ENCODE measurements at places on chromosomes 16 and 17.

DNA sequence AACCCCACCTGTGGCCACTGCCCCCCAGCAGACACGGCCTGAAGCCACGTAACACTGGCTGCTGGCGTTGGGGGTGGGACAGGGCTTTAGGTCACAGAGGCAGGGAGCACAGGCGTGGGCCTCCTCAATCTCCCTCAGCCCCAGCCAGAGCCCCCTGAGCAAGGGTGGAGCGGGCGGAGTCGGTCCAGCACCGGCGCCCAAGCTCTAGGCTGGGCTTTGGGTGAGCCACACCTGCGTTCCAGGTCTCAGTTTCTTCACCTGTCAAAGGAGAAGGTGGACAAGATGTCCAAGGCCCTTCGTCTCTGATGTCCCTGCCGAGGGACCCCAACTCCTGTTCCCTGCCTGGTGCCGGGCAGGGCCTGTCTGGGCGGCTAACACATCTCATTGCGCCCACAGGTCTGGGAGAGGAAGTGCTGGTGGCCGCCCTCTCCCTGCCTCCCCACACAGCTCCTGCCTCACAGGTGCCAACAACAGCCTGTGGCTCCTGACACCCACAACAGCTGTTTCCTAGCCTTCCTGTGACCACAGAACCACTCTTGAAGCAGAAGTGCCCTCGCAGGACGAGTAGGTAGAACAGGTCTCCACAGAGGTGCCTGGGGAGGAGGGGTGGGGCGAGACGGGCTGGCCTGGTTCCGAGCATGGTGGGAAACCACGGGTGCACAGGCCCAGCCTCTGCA lies 12.0 kb downstream of the FAM83G start:
- no peak for DNase-seq

GRCh38 chr16:86876499-86876898 lies 298.1 kb downstream of the FOXL1 start:
- DNase-seq: no peak

DNA sequence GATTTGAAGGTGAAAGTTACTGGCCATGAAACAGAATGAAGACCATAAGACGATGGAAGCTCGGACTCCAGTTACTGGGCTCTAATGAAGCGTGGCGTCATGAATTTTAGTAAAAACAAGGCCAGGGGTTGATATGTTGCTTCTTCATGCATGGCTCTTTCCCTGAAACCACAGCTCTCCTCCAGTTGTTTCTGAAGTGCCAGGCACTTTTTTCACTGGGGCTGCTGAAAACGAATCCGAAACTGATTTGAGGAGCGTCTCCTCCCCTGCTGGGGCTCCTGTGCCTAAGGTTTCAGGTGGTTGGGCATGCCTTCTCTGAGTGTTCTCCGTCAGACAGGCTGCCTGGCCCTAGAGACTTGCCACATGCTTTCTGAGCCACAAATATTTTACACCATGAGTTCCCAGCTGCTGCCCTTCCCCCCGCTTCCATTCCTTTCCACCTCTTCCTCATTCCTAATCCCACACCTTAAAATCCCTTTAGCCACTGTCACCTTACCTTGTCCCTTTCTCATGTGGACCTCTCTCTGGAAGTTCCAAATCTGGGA lies 3.7 kb upstream of the MYL4 start:
- peak; percentile 31 for DNase-seq

DNA sequence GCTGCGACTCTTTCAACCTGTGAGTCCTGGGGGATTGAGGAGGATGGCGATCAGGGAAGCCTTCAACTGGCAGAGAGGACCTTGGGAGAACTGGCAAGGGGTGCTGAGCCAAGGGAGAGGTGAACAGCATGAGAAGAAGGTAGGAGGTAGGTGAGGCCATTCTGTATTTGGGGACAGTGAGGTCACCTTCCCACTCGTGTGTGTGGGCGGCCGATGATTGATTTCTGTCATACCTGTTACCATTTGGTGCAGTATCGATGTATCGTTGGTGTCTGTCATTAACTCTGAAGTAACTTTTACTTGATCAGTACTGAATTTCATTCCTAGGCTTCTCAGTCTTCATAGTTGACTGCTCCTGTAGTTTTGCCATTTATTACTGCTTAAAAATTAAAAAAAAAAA lies 3.8 kb downstream of the ARSG start:
- DNase-seq: no peak

DNA sequence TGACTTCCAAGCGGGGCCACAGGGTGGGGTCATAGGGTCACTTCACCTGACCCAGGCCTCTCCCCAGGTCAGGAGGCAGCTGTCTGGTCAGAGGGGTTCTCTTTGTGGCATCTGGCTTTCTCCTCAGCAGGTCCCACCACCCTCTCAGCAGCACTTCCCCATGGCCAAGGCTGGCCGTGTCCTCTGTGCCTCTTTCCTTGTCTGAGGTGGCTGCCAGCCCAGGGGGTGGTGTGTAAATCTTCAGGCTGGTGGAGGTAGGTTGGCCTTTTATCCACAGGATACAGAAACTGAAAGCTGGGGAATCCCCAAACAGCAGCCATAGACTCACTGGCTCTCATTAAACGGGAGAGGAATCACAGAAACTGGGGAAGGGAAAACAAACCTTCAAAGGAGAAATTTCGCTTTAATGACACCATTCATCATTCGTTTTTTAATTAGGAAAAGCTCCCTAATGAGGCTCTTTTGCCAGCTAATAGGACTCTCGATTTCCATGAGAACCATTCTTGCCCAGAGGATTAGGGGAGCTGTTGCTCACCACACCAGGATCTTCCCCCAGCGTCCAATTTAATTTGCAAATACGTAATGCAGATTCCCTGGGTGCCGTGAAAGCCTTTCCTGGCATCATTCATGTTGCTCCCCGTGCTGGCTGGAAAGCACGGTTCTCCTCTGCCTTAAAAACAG lies 18.0 kb downstream of the C17orf75 start:
- no peak for DNase-seq

DNA sequence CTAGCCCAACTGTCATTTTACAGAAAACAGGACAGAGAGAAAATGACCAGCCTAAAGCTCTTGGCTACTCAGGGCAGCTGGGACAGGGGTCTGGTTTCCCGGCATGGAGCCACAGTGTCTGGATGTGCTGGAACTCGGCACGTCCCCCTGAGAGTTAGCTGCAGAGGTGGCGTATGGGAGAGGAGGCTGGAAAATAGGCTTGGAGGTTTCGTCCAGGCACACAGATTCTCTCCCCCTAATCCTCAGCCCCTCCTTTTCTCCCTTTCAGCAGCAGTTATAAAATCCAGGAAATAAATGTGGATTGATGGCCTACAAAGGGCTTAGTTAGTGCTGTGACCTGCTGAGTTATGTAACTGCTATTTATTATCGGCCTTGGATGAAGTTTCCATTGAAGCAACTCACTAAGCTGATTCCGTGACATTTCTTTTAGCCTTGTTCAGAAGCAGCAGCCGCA lies 89.5 kb upstream of the TOB1 start:
- no peak for DNase-seq

GRCh38 chr17:74852237-74853047 lies 7.2 kb downstream of the GRIN2C start:
- peak; percentile 81 for DNase-seq

- no peak for DNase-seq
Measured at GRCh38 chr16:58507195-58507962, 7.4 kb downstream of the NDRG4 start.

GRCh38 chr17:67107171-67107570 lies 62.8 kb downstream of the CACNG1 start:
- DNase-seq: no peak

GRCh38 chr17:1077986-1078711 lies 81.2 kb downstream of the TIMM22 start:
- no peak for DNase-seq

DNA sequence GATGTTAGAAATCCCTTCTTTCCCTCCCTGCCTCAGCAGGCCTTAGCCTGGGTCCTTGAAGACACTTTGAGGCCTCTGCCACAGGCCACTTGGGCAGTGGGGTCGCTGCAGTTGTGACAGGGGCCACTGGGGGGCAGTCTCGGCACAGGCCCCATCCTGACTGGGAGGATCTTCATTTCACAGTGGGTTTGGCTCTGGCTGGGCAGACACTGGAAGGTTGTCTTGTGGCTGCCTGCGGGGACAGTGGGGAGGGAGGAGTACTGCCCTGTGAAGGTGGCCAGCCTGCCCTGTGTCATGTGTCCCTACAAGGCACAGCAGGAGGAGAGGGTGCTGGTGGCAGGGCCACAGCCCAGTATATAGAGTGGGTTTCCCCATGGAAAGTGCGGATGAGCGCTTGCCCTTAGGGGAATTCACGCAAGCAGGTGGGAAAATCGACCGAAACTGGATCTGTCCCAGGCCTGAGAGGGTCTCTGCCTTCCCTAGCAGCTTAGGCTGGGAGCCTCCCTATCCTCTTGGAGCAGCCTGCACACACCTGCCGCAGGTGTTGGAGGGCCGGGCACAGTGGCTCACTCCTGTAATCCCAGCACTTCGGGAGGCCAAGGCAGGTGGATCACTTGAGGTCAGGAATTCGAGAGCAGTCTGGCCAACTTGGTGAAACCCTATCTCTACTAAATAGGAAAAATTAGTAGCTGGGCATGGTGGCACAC lies 28.8 kb downstream of the GINS2 start:
- DNase-seq: peak; percentile 87
